ENCODE measurements at places on chromosomes 2 and 18.
A peak's percentile ranks its signal among the peaks of the same experiment; 100 is the strongest.

- no peak for DNase-seq
Observed at GRCh38 chr2:180366481-180366880, 359.4 kb upstream of the CWC22 start.

DNA sequence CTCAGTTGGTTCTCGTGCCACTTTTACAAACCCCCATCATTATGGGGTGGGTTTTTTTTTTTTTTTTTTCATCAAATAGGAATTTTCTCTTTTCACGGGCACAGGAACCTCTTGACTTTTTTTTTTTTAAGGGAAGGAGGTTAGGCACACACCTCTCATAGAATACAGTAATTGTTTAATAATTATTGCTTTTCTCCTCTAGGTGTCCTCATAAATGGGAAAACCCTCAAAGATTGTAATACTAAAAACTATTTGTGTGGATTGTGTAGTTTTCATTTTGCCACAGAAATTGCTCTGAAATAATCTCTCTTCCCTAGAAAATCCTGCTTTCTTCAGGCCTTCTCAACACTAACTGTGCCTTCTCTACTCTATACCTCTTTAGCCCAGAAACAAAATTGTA lies 147.3 kb downstream of the GREB1L start:
- no peak for DNase-seq

GRCh38 chr2:176111309-176111663 lies 4.2 kb downstream of the HOXD11 start:
- DNase-seq: peak; percentile 81

- DNase-seq: peak; percentile 49
Observed at GRCh38 chr2:73156539-73157124, 43.9 kb upstream of the RAB11FIP5 start.

GRCh38 chr2:221314786-221315185 lies 257.3 kb downstream of the EPHA4 start:
- no peak for DNase-seq

GRCh38 chr2:96260387-96261260 lies 5.2 kb downstream of the TMEM127 start:
- DNase-seq: peak; percentile 77

DNA sequence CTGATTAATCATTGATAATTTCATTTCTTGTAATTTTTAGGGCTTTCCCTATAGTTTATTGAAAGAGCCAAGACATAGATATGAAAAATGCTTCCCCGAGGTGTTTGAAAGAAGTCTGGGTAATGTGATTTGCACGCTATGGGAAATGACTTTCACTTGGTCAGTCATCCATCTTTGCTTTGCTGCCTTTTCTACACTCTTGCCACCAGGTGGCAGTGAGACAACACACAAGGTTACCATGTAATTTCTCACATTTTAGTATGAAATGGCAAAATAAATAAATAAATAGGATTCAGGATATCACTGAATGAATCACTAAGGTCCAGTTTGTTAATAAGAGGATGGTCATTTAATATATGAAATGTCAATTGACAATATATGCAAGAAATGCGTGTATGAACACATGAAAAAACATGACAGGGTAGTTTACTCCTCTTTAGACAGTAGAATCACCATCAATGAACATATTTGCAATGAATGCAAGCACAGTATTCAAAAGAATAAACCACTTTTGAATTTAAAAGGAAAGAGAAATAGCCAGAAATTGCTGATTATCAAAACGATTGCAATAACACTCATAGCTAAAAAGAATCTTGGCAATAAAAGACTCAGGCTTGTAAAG lies 52.2 kb upstream of the KCNH7 start:
- DNase-seq: peak; percentile 82

DNA sequence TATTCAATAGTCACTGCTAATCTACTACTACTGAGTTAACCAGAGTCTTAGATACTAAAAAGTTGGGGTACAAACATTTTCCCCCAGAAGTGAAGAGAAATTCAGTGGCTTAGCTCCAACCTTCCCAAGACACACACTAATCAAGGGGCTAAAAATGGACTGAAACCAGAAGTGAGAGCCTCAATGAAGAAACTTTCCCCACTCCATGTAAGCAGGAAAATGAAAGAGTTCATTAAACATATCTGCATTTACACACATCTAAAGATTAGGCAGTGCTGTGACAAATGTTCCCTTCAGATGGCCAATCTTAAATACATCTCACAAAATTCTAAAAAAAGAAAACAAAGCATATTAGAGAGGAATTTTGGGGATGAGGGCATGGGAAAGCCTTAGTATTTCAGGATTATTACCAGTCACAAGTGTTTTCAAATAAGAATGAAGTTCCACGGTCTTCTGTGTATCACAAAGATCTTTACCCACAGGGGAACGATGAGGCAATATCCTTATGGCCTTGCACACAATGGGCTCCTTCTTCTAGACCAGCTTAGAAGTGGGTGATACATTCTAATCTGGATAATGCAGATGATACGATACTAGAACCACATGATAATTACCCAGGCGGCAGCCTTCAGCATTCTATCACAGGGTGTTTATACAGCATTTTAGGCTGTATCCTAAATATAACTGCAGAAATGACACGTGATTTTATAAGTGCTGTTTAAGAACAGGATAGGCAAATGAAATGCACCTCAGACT lies 17.1 kb downstream of the ANKRD44 start:
- no peak for DNase-seq

- peak; percentile 35 for DNase-seq
Observed at GRCh38 chr18:3839581-3839981, 389.6 kb downstream of the TGIF1 start.

DNA sequence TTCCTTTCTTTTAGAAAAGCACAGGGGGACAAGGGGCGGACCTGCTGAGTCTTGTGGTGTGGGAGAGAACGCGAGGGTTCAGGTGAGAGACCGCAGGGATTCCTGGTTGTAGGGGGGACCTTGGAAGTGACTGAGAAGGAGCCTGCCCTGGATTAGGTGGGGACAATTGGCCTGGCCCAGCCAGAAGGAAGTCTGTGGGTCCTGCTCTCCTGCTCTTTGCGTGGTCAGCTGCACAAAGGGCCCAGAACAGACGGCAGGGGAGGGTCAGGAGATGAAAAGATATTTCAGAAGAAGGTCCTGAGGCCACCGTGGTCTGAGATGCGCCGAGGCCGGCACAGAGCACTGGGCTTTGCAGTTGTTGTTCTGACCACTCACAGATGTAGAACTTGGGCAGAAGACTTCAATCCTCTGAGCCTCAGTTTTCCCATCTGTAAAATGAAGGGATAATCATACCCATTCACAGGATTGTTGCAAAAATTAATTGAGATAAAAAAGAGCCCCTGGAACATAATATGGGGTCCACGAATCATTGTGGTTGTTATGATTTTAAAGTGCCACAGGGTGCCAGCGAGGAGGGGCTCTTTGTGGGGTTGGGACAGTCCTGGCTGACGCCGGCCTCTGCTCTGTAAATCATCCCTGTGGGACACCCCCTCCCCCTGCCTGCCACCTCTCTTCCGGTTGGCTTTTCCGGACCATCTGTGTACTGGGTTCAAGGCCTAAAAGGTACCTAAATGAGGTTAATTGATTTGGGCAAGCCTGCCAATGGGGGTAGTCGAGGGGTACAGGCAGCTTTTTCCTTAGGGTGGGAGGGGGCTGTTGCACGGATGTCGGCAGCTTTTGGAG lies 1.8 kb downstream of the LPIN1 start:
- no peak for DNase-seq

- no peak for DNase-seq
Observed at GRCh38 chr2:217834057-217834620, 168.7 kb downstream of the TNS1 start.

GRCh38 chr2:149018981-149019380 lies 19.5 kb upstream of the LYPD6B start:
- no peak for DNase-seq

- no peak for DNase-seq
Observed at GRCh38 chr2:135586148-135586547, 54.9 kb downstream of the R3HDM1 start.

- no peak for DNase-seq
Observed at GRCh38 chr2:172279813-172280212, 147.6 kb upstream of the ITGA6 start.

GRCh38 chr18:41613003-41613609 lies 341.9 kb upstream of the PIK3C3 start:
- DNase-seq: no peak

GRCh38 chr18:50507120-50507590 lies 52.7 kb upstream of the MAPK4 start:
- DNase-seq: peak; percentile 7

DNA sequence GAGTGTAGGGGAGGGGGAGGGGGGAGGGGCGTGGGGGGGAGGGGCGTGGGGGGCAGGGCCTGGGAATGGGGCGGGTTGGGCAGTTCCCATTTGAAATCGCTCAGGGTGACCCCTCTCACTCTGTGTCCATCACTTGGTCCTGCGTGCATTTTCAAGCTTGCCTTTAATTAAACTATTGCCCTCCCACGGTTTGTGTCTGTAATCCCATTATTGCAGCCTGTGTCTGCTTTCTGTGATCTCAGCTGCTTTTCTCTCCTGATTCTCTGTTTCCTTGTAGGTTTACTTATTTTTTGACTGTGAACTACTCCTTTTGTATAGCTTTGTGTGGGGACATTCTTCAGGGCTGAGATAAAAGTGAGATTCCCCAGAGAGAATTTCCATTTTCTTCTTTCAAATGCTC lies 1.3 kb downstream of the DCDC2C start:
- DNase-seq: no peak

DNA sequence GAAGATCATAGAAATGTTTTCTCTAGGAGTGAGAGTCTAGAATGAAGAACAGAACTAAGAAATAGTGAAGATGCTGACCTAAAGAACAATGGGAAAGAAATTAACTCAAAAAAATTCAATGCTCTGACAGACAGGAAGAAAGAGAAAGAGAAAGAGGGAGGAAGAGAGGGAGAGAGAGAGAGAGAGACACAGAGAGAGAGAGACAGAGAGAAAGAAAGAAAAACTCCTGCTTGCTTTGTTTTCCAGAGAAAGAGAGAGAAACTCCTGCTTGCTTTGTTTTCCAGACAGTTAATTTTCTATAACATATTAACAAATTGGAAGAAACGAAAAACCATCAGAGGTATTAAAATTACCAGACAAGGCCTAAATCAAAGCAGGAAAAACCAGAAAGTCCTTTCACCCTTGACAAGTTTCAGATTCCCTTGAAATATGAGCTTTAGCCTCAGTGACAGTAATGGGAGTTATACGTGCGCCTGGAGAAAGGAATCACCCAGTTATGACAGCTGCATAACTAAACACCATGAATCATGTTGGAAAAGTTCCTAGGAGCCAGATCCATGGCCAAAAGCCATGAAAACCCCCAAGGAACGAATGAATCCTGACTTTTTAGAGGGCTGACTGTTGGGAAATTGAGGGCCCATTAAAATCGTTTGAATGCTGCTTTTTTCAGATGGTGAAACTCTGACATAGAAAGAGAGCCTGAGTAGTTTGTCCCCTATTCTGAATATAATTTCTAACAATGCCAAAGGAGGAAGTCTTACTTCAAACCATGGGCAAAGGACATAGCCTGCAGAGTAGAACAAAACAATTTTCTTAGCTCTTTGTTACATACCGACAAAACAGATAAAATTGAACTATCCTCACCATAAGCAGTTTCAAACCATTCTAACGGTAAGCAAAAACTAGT lies 228.6 kb upstream of the CHST9 start:
- peak; percentile 96 for DNase-seq

DNA sequence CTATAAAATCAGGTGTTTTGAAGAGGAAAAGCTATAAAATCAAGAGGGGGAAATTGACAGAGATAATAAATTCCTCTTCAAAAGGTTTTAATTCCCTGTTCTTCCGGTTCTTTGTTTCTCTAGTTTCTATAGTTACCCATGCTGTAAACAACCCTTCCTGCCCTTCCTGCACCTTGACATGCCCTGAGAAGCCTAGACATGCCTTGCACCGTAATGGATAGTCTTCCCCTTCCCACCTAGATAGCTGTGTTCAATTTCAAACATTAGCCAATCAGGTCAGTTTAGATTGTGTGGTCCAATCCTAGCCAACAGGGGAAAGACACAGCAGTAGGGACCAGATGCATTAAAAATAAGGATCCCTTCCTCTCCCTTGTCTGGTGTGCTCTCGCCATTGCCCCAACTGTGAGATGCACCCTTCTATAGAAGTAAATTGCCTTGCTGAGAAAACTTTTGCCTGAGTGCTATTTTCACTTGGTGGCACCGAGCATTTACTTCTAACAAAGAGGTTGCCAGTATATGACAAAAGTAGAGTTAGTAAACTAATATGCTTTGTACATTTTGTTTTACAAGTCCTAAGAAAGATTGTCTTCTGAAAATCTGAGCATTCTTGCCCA lies 27.1 kb downstream of the SULT1C4 start:
- no peak for DNase-seq

- no peak for DNase-seq
Observed at GRCh38 chr2:73268830-73269685, 15.2 kb downstream of the FBXO41 start.

DNA sequence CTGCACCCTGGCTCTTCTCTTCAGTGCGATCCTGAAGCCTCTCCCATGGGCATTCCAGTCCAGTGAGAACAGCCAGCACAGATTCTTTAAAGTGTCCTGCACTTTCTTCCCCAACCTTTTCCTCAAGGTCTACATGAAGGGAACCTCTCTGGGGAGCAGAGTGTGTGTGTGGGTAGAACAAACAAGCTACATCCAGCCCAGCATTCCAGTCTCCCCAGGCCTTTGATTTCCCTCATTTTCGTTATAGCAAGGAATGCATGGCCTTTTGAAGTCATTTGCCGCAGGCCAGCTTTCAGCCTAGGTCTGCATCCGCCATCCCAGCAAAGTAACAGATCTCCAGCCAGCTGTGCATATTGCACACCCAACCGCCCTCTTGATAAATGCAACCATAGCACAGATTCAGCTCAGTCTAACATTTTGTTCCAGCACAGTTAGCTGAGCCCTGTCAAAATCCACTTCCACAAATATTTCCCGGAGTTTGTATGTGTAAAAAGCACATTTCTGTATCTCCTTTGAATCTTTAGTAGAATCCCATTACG lies 44.6 kb downstream of the CD8B2 start:
- DNase-seq: no peak

GRCh38 chr2:143083636-143084035 lies 45.6 kb upstream of the ARHGAP15 start:
- DNase-seq: peak; percentile 80

DNA sequence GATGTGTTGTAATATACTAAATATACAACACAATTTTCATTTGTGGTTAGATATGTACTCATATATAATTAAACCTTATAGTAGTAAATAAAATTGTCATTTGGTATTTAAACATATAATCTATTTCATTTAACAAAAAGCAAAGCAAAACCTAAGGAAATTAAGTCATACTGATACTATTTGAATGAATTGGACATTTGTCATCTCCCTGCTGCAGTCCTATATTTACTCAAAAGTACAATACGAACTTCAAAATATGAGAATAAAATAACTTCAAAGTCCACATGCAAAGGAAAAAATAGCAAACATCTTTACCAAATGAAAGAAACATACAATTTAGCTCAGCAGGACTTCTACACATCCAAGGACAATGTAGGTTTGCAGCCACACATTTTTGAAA lies 11.8 kb upstream of the HAT1 start:
- DNase-seq: no peak

DNA sequence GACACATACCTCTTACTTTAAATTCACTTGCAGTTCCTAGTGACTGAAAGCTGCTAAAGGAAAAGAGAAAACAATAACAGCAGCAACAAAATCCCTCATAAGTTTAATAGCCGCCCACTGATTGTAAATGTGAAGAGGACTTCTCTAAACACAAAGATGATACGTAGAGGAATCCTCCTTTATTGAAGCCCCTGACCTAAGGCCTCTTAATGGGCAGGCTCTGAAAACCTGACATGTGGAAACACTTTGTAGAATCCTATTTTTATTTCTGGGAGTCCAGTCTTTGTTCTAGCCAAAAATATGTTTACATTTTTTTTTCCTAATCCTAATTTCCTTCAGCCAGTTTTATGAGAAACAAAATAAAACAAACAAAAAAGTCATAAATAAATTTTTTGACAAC lies 1277.7 kb upstream of the CELF4 start:
- DNase-seq: no peak

- no peak for DNase-seq
Observed at GRCh38 chr18:76314496-76314895, 180.5 kb downstream of the ZNF516 start.
